ENCODE measurements at places on chromosomes 13 and 19.

- no peak for DNase-seq
These were observed 17.1 kb downstream of the RCBTB2 start for GRCh38 chr13:48515732-48516131.

GRCh38 chr13:67916650-67917049 lies 686.5 kb upstream of the PCDH9 start:
- DNase-seq, result no peak

- no peak for DNase-seq
These were observed 24.5 kb upstream of the CYSLTR2 start for GRCh38 chr13:48629277-48629676.

DNA sequence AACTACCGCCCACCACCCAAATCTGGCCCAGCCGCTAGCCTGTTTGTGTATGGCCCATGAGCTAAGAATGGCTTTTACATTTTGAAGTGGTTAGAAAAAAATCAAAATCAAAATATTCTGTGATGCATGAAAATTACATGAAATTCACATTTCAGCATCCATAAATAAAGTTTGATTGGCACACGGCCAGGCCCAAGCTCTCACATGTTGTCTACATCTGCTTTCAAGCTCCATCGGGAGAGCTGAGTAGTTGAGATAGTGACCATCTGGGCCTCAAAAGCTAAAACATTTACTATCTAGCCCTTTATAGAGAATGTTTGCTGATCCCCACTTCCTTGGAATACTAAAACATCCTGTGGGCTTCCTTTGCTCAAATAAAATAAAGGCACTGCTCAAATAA lies 14.5 kb downstream of the RFX2 start:
- DNase-seq, result no peak

- DNase-seq, result no peak
These were observed 84.5 kb downstream of the DCLK1 start for GRCh38 chr13:36046672-36047071.

DNA sequence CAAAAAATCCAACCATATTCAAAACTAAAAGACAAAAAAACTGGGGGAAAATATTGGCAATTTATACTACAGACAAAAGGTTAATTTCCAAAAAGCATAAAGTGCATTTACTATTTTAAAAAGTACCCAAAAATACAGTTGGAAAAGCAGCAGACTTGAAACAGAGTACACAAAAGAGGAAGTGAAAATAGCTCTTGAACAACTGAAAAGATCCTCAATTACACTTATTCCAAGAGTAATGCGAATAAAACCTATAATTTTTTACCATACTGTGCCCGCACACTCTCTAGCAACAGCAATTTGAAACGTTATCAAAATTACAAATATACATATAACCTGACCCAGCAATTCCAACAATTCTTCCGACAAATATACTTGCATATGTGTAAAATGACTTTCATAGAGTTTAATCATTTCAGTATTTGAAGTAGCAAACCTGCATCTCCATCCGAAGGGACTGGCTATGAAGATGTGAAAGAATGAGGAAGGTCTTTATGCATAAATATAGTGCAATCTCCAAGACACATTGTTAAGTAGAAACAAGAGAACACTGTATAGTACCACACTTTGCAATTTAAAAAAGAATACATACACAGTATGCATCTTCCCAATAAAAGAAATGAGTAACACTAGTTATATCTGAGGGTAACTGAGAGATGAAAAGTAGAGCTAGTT lies 25.4 kb downstream of the ALG5 start:
- no peak for DNase-seq

DNA sequence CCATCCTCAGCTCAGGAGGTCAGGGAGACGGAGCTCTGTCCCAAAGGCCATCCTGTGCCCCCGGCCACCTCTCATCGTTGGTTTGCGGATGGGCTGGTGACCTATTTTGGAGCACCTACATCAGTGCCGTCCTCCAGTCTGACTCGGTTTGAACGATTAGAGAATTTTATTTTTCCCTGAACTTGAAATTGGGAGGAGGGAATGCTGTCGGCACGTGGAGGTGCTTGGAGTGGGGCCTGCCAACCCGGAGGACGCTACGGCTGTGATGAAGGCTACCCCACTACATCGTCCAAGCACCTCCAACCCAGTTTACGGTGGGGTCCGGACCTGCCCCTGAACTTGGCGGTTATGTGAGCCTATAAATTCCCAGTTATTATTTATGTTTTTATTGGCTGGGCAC lies 3.0 kb upstream of the ZNF554 start:
- no peak for DNase-seq

- no peak for DNase-seq
These were observed 198.4 kb downstream of the NDFIP2 start for GRCh38 chr13:79679334-79679733.

DNA sequence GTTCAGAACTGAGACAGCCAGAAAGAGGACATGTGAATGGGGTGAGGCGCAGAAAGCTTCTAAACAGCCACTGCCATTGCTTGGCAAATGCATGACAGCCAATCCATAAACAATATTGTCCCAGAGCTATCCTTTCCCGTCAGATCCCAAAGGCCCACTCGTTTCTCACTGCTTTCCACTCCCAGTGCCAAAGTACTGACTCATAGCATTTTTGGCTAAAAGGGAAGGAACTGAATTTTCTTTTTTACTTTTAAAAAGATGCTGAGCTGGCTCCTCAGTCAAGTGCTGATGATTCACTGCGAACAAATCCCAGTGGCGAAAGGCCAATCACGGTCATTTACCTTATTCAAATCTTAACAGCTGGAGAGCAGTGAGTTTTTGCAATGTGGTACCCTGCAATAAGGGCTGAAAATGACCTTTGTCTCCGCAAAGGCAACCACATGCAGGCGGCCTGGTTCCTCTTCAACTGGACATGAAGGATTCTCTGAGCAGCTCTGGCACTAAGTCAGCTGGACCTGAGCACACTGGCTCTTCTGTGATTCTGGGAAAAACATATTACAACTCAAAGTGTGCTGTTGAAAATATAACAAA lies 151.7 kb downstream of the DCLK1 start:
- DNase-seq, result no peak

- DNase-seq, result no peak
These were observed 267.0 kb downstream of the SLC7A1 start for GRCh38 chr13:29328501-29328900.

- no peak for DNase-seq
These were observed 19.5 kb upstream of the IFT88 start for GRCh38 chr13:20547479-20547908.

DNA sequence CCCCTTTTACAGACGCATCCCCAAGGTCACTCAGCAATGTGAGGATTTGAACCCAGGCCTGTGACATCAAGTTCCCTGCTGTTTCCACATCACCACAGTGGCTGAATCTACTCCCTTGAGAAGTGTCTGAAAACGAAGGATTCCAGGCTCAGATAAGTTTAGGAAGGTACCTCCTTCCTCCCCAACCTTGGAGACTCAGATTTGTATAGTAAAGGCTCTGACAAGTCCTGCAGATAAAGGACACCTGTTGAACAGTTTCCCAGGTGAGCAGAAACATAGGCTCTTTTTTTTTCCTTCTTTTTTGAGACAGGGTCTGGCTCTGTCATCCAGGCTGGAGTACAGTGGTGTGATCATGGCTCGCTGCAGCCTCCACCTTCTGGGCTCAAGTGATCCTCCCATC lies 56.4 kb upstream of the PTPRS start:
- DNase-seq, result no peak

DNA sequence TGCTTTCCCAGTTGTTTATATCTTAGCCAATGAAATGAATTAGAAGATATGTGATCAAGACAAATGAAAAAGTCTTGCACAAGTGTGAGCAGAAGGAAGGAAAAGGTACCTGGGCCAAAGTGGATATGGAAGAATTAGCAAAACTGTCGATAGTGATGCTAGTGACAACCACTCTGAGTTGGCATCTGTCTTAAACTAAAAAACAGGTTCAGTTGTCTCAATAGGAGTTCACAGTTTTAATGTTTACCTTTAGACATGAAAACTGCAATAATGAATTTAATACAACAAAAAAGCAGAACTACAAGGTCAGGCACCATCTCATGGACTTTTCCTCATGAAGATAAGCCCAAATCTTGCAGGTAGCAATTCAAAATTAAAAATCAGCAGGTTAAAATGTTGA lies 688.5 kb downstream of the EFNB2 start:
- DNase-seq, result no peak

Data from stimulated activated CD4-positive, alpha-beta T cell treated with anti-CD3 and anti-CD28 coated beads, Interleukin-2, amount 100 ng/mL, for 4 hours (primary cell).